ENCODE measurements at places on chromosomes 1 and 21.

DNA sequence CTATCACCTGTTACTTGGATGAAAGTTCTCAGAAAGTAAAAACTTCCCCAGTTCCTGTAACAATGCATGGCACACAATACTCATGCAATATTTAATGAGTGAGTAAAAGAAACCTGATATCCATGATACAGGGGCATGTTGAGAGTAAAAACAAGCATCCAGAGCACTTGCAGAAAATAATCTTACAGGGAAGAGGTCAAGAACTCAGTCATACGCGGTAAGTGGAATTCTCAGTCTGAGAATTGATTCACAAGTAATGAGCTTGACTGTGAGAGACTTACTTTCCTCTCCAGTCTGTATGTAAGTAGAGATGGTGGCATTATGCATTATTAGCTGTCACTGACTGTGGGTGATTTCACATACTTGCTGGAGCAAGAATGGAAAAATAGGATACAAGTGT, 976.9 kb downstream of the BRINP3 start:
- no peak for DNase-seq

DNA sequence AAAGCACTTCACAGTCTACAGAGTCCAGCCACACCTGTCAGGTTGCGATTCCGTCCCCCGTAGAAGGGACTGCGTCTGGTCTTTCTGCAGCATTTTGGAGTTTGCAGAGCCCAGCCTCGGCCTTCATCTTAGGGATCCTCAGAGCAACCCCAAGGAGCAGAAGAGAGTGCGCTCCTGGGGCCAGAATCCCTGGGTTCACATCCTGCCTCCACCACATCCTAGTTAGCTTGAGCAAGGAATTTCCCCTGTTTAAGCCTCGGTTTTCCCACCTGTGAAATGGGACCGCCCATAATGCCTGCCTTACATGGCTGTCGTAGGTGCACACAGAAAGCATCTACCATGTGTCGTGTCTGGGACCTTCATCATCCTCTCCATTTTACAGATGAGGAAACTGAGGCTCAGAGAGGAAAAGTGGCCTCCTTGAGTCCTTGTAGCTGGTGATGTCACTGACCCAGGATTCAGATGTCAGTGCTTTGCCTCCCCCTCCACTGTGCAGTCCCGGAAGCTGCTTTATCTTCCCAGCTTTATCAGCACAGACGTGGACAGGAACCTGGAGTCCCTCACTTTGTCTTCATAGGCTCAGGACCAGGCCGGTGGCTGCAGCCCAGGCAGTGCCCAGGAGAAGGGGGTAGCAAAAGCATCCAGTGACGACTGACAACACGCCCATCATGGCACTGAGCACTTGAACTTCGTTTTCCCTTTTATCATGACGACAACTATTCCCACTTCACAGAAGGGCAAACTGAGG, 438.5 kb downstream of the MATN1 start:
- DNase-seq: no peak

DNA sequence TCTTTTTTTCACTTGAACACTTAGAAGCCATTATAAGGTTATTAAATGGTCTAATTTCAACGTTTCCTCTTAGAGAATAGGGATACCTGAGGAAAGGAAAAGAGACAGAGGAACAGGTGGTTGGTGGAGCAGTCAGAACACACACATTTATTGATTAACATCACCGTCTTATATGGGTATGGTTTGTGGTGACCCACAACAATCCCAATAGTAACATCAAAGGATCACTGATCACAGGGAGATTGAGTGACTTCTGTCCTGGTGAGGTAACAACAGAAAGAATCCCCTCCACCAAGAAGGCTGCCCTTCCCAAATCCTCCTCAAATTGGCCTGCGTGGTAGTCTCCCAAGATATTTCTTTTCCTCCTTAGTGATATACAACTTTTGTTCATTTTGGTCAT, 474.0 kb downstream of the PLPP3 start:
- DNase-seq: no peak

- no peak for DNase-seq
These were observed 76.5 kb upstream of the WDR26 start for GRCh38 chr1:224510880-224511645.

DNA sequence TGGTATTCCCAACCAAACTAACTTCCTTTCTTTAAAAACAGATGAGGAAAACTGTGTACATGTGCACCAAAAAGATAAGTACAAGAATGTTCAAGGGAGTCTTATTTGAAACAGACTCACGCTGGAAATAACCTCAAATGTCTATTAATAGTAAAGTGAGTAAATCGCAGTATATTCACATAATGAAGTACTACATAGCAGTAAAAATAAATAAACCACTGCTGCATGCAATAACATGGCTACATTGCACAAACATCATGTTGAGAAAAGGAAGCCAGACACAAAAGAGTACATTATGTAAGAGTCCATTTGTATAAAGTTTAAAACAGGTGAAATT, 5.2 kb upstream of the DENND2D start:
- no peak for DNase-seq

GRCh38 chr1:42340093-42340492, 5.1 kb upstream of the FOXJ3 start:
- no peak for DNase-seq

- no peak for DNase-seq
These were observed 54.9 kb upstream of the CASZ1 start for GRCh38 chr1:10851024-10852013.

GRCh38 chr1:191901651-191902050, 256.6 kb upstream of the RGS18 start:
- DNase-seq: no peak

DNA sequence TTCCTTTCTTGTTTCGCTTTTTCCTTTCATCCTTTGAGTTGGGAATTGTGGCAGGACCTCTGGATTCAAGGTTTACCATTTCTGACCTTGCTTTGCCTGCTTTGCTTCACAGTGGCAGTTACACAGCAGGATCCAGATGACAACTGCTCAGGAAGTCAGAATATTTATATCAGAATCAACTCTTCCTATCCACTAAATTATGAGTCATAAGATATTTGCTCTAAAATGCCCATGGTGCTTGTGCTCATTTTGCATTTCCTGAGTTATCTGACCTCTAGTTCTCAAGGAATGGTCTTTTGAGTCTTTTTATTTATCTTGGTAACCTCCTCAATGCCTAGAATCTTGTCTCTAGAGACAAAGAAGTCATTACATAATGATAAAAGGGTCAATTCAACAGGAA, 290.8 kb downstream of the LRRC7 start:
- DNase-seq: no peak

GRCh38 chr1:107073493-107073892, 17.0 kb downstream of the PRMT6 start:
- no peak for DNase-seq

DNA sequence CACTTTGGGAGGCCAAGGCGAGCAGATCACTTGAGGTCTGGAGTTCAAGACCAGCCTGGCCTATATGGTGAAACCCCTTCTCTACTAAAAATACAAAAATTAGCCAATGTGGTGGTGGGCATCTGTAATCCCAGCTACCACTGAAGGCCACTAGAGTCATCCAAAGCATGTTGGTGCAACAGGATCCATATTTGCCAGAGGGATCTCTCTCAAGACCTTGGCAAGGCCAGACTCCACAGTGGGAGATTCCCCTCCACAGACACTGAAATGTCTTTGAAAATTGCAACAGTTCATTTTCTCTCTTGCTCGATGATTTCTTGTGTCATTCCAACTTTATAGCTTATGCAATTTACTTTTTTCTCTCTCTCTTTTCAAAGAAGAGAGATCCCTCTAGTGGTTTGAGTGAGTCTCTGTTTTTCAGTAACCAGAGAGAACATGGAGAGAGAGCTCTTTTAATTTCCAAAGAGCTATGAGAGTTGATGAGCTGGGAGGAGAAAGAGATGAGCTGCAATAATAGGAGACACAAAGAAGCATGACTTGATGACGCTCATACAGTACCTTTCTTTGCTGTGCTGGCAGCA, 176.8 kb upstream of the USP25 start:
- peak; percentile 11 for DNase-seq

DNA sequence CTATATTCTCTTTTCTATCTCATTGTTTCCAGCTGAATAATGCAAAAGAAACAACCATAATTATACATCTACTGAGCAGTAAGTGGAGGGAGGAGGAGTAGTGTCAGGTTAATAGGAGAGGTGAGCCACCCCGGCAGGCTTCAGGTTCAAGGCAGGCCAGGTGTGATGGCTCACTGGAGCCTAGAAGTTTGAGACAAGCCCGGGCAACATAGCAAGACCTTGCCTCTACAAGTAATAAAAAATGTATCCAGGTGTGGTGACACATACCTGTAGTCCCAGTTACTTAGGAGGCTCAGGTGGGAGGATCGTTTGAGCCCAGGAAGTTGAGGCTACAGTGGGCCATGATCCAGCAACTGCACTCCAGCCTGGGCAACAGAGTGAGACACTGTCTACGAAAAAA, 1.9 kb upstream of the DIP2A start:
- no peak for DNase-seq

GRCh38 chr1:161080441-161081405, 8.6 kb downstream of the NECTIN4 start:
- DNase-seq: no peak

DNA sequence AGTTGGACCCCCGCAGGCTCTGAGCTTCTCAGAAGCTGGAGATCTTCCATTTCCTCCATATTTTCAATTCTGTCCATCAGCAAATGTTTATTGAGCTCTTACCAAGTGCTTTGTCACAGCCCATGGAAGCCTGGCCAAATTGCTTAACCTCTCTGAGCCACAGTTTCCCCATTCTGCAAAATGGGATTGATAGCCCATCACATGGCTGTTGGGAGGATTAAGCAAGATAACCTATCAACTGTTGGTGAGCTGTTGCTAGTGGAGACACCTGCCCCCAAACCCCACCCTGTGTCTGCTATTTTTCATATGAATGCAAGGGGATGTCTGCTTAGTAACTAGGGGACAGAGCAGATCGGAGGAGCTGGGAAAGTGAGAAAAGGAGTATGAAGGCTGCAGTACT, 38.3 kb downstream of the CD34 start:
- DNase-seq: no peak

DNA sequence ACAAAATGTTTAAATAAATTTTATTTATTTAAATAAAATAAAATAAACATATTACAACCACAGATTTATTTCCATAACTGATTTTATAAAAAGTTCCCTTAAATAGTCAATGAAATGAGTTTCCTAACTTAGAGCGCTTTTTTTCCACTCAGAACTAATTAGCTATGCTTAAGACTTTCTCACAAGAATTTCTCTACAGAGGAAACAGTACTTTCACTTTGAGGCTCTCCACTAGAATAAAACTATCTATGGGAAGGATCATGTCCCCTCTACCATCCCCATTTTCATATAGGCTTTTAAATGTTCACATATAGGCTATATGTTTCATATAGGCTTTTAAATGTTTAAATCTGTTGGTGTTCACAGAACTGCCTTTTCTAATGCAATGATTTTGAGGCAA, 40.0 kb upstream of the DPH5 start:
- DNase-seq: no peak

GRCh38 chr1:66374148-66374547, 159.8 kb upstream of the SGIP1 start:
- peak; percentile 44 for DNase-seq

GRCh38 chr1:158527190-158527815, 26.9 kb downstream of the OR6Y1 start:
- DNase-seq: peak; percentile 17

DNA sequence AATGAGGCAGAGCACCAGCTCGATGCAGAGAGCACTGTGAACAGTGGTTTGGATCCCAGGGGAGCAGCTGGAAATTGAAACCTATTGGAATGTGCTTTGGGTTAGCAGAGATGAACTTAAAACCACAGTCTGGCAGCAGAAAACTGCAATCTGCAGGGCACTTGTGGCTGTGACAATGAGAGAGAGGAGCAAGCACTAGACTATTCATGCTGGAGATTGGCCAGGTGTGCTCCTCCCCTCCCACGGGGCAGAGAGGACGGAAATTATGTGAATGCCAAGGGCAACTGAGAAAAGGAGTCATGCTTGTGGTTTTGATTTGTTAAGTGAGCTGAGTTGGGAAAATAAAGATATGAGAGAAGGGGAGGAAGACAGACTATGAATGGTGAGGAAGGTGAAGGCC, 38.1 kb downstream of the HSD3B2 start:
- no peak for DNase-seq

- DNase-seq: peak; percentile 61
These were observed 39.4 kb downstream of the CDC14A start for GRCh38 chr1:100391675-100392074.

DNA sequence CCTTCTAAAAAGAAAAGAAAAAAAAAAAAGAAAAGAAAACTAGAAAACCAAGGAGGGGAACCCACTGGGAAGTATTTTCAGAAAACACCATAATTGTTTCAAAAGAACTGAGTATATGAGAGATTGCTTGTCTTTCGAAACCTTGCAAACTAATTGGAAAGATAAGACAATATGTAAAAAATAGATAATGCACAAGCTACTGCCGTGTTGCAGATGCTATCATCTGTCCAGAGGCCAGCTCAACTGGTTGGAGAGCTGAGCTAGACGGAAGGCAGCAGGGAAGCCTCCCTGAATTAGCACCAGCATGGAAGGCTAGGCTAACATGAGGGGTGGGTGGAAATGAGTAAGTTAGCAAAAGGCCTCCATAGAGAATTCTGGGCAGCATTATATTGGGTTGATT, 16.2 kb upstream of the CACHD1 start:
- DNase-seq: no peak

- DNase-seq: no peak
These were observed 107.9 kb downstream of the USP25 start for GRCh38 chr21:15837645-15838044.

- DNase-seq: no peak
These were observed 47.2 kb downstream of the CAPN9 start for GRCh38 chr1:230794431-230794830.

DNA sequence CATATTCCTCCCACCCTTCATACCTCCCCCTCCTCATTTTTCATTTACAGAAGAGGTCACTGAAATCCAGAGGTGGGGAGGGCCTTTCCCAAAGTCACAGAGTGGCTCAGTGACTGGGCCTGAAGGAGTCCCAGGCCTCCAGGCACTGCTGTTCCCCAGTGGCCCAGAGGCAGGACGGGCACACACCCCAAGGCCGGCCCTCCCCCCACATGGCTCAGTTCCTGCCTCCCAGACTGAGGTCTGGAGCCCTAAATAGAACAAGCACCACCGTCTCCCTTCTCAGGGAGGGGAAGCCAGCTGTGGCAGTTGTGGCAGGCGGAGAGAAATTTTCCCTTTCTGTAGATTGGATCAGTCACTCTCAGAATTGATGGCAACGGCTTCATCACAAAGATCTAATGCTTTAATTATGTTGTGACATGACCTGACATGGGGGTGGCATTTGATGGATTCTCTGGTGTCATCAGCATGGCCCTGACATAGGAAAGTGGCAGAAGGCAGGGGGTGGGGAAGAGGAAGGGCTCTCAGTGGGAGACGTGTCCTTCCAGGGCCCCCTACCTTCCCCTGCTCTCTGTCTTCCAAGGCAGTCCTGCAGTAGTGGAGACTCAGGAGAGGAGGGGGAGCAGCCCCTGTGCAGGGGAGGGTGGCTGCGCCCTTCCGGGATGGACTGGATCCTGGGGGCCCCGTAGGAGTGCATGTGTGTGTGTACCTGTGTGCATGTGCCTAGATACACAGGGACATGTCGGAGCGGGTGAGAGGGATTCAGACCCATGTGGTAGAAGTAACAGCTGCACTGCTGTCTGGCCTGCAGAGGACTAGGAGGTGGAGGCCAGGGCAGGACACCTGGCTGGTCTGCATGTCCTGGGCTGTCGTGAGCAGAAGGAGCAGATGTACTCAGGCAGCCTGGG, 41.2 kb upstream of the FOXO6 start:
- DNase-seq: no peak

Measured in CD4-positive, alpha-beta T cell treated with Interleukin-4 for 4 hours (primary cell).